ENCODE measurements at places on chromosomes 1 and 21.

DNA sequence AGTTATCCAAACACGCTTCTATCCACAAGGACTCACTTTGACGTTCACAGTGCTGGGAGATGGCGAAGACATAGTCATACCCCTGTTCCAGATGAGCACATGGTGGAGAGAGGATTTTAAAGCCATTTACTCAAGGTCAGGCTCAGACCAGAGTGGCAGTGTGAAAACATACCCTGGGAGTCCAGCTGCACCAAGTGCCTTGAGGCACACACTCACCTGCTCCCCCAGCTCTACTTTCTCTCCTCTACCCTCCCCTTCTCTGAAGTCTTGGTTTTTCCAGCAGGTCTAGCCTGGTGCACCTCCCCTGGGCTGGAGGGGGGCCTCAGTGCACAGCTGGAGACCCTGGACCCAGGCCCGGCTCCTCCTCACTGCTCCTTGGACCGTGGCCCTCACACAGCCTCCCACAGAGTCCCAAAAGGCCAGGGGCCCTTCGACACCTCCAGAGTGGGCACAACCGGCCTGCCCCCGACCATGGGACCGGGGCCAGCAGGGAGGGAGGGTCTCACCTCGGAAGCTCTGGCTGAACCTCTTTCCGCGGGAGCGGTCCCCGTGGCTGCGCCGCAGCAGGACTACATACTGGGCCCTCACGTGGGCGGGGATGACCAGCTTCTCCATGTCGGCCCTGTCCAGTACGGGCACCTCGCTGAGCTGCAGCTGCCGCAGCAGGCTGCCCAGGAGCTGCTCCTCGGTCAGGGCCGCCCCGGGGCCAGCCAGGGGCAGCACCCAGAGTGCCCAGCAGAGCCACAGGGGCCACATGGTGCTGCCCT, 452 bp downstream of the LEFTY2 start:
- no peak for DNase-seq

DNA sequence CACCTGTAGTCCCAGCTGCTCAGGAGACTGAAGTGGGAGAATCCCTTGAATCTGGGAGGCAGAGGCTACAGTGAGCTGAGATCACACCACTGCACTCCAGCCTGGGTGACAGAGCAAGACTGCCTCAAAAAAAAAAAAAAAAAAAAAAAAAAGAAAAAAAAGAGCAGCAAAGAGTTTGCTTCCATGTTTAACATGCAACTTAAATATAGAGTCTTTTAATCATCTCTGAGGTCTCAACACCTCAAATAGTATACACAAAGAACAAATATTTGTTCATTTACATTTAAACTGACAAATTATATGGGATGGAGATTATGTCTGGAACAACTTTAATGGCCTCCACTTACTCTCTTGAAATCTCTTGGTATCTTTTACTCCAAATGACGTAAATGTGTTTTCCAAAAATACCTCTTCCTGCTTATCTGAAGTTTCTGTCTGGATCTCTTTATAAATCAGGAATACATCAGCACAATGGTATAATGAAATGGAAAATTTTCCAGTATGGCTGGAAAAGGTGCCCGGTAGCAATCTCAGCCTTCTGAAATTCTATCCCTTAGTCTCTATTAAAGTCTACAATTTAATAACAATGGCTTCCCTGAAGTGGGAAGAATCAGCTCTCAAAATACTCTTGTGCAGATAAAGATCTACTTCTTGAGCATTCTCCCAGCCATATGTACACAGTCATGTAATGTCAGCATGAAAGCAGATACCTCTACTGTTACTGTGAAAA, 258.5 kb downstream of the OMA1 start:
- DNase-seq: no peak

DNA sequence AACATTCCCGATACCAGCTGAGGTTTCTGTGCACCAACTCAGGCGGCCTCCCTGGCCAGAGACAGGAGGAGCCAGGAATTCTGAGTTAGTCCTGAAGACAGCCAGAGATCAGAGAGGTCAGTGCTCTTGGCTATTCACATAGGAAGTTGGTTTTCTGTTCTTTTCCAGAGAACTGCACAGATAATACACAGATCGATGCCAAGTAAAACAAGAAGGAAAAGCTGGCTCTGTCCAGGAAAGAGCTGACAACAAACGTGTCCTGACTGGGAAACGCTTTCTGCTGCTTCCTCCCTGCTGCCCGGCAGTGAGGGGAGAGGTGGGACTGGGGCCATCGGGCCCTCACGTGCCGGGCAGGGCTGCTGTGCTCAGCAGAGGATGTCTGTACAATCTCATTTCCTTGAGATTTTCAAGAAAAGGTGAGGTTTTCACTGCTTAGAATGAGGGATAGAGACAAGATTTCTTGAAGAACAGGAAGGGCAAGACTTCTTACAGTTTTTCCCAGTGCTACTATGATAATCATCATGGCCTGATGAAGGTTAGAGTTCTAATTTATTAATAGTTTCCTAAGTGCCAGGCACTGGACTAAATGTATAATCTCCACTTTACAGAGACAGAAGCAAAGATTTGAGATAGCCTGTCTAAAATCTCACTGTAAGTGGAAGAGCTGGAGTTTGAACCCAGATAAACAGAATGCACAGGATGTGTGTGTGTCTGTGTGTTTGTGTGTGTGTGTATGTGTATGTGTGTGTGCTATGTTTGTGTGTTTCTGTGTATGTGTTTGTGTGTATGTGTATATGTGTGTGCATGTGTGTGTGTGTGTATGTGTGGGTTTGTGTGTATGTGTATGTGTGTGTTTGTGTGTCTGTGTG, 211.0 kb upstream of the RAB4A start:
- no peak for DNase-seq

DNA sequence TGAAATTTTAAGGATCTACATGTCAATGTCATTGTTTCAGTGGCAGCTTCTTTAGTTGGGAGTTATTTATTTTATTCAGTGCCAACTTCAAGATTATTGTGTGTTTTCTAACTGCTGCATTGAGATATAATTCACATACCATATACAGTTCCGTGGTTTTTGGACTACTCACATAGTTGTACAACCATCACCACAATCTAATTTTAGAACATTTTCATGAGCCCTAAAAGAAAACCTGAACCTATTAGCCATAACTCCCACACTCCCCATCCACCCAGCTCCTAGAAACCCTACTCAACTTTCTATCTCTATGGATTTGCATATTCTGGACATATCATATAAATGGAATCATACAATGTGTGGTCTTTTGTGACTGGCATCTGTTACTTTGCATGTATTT, 220.0 kb downstream of the LRRC40 start:
- DNase-seq: no peak

GRCh38 chr1:89364954-89365550, 1.2 kb downstream of the GBP6 start:
- DNase-seq: no peak

DNA sequence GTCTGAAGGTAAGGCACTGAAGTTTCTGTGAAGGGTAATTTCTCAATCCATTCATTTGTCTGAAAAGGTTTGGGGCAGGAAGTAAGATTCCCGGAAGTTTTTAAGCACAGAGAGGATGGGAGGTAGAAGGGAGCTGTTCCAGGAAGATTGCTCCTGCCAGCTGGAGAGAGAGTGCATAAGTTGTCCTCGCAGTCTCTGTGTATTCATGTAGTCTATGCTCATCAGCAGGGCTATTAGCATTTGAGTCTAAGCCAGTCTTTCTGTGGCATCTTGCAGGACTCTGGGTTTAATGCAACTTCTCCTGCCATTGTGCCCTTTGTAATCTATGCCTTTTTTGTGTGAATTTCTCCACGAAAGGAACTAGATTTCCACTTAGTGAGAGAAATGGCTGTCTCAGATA, 140.8 kb upstream of the FGGY start:
- DNase-seq: no peak

DNA sequence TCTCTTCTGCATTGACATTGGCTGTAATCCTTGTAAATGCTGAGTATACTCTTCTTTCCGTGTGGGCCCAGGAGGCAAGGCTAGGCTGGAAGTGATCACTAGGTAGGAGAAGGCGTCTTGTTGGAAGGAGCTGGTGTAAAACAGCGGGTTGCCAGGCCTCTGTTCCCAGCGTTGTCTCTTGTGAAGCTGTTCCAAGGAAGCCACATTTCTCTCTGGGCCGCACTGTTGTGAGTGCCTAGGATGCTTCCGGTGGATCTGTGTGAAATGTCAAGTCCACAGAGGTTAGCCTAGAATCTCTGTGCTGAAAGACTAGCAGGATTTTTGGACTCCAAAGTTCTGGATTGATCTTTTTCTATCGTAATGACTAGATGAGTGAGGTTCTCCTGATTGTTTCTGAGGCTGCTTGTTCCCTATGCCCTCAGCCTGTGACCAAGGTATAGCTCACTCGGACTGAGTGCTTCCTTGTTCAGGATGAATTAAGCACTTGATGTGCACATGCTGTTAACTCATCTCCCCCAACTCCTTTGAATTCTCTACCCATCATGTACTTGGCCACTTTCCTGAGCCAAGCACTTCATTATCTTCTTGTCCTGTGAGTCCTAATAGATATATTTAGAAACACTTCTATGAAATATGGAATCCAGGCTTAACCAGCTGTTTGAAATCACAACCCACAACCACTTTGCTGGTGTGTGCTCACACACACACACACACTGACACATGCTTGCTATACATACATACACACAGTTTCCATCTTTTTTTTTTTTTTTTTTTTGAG, 63.3 kb downstream of the PBX1 start:
- no peak for DNase-seq

DNA sequence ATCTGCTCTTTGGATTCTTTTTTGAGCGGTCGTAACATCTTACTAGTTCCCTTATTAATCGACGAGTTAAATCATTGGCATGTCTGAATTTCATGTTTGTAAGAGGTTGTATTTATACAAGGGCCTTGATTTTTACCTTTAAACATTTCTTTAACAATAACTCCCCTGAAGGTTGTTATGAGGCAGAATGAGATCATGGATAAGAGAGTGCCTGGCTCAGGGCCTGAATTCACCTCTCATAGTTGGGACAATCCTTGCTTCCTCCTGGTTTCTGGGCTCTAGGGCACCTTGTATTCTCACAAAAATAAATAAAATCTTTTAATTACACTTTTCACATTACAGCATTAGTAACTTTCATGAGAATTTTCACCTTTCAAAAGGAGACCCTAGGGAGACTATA, 55.4 kb downstream of the MDM4 start:
- no peak for DNase-seq

- peak; percentile 23 for DNase-seq
Measured at GRCh38 chr21:33196941-33197374, 32.8 kb upstream of the IFNAR2 start.

GRCh38 chr1:39043513-39043912, 17.4 kb downstream of the NDUFS5 start:
- DNase-seq: no peak

GRCh38 chr1:57447551-57447950, 23.7 kb upstream of the DAB1 start:
- DNase-seq: no peak

DNA sequence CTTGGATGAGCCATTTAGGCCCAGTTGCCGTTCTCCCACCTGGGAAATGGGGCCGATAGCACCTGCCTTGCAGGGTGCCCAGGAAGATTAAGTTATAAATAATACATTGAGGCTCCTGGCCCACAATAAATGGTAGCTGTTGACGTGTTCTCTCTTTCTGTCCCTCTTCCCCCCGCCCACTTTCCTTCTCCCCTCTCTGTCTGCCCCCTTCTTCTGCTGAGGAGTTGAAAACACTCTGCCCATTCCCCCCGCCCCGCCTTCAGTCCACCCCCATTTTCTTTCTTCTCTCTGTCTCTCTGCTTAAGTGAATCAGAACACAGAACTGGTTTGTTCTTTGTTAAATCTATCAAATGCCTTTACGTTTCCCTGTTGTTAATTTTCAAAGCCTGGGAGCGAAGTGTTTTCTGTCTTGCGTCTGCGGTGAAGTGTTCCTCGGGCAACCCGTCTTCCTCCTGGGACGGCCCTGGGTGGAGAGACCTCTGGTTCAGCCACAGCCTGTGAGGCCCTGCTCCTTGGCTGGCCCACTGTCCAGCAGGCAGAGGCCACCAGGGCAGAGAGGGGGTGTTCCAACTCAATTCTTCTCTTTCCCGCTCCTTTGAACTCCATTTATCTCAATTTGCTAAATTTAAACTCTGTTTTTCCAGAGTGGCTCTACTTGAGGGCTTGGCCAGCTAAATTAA, 29.3 kb upstream of the SELENON start:
- no peak for DNase-seq
